Progenitor cell of endocrine pancreas (in vitro differentiated cells): ENCODE measurements at places on chromosomes 5 and 9.

- DNase-seq: no peak
Observed at GRCh38 chr5:157252711-157253465, 13.0 kb upstream of the CYFIP2 start.

DNA sequence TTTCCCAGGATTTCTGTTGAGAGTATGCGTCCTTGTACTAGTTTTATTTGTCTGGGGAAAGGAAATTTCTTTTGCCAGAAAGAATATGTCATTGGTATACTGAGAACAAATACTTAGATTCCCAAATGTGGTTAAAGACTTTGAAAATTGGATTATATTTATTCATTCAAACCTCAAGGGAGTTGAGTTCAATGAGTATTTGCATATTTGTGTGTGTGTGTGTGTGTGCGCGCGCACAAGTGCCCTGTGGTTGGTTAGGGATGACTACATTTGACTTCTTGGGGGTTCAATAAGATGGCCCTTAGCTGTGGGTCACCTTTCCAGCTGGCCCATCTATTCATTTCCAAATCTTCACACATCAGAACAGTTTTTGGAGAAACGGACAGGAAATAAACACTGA is 4.9 kb downstream of the RXFP3 start:
- no peak for DNase-seq

- no peak for DNase-seq
Observed at GRCh38 chr5:158487664-158488063, 612.1 kb downstream of the EBF1 start.

GRCh38 chr5:16465544-16466432 is at the start of gene ZNF622:
TSS of gene ZNF622 (minus strand) at chr5:16465800. CDS start at chr5:16465665, 135 bp downstream.
- DNase-seq: peak; percentile 75

DNA sequence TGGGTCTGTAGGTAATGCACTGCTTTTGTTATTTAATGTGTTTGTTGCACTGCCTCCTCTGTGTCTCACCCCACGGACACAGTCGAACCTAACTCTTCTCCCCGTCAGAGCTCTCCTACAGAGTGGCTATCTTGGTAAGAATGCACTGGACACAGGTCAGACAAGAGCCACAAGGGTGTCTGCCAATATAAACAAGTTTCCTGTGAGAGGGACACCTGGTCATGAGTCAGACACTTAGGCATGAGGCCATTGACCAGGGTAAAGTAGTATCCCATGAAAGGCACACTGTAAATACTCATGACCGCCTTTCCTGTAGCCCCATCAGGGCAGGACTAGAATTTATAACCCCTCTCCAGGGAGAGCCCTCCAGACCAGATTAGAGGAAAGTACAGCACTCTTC is 115.5 kb downstream of the SLC12A2 start:
- no peak for DNase-seq
